ENCODE measurements at places on chromosomes 3 and 15.

DNA sequence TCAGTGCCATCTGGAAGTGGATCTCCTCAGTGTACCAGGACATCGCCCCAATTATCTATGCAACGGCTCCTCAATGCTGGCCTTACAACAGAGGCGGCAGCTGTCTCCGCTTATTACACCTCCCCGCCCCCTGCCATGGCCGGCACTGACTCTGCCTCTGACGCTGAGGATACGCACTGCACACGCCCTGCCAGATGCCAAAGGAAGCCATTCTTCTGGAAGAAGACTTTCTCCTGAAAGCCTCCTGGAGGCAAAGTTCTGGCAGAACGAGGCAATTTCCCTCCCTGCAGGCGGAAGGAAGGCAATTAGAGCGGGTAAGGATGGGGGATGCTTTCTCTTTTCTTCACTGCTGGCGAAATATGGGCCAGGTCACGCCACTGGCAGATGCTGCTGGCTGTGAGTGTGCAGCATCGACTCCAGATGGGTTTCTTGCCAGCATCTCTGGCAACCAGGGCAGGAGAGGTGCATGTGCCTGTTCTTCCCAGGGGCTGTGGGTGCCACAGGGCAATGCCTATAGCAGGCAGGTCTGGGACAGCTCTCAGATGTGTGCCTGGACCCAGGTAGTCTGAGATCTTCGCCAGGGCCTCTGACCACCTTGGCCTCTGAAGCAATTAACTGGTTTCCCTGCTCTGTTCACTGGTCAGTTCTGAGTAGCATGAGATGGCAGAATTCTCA is 62.2 kb upstream of the MRPS22 start:
- DNase-seq: no peak

- no peak for DNase-seq
These were observed 34.2 kb upstream of the SYN2 start for GRCh38 chr3:11969986-11970385.

- DNase-seq: no peak
These were observed 94.6 kb downstream of the GMNC start for GRCh38 chr3:190767851-190768250.

DNA sequence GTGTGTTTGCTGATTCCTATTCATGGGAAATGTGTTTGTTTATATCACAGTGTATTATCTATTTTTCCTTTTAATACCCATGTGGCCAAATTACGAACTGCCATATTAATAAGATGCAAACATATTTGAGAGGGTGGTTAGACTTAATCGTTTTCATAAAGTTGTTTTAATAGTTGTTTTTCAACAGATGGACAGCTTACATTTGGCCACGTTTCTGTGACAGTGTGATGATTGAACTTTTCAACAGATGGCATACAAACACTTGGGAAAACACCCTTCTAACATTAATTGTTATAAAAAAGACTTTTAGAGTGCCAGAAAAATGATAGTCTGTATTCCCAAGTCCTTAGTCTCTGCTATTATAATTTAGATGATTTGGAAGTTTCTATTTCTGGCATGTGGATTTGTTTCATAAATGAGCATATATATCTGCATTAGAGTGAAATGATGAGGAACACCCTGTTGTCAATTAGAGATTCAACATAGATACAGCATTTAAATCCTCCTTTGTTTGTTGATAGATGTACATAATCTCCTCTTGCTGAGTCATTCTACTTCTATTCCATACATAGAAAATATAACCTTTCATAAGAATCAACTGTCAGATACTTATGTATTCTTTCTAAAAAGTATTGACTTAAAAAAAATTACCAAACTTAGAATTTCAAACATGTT is 13.1 kb downstream of the PLAAT1 start:
- no peak for DNase-seq

DNA sequence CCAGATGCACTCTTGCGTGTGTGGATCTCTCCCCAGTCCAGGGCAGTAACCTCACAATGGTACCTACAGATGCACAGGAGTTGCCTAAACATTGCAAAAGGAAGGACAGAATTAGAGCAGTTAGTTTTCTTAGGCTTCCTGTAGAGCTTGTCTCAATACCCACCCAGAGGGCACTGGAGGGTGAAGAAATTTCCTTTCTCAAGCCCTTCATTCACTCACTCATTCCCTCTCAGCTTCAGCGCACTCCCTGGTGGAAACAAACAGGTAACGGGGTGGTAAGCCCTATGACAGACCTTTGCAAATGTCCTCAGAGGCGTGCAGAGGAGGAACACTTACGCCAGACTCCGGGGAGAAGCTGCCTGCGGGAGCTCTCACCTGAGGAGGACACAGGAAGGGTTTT is 267.4 kb upstream of the HES1 start:
- DNase-seq: no peak

GRCh38 chr15:24761704-24762302 is 86.2 kb downstream of the NPAP1 start:
- no peak for DNase-seq

DNA sequence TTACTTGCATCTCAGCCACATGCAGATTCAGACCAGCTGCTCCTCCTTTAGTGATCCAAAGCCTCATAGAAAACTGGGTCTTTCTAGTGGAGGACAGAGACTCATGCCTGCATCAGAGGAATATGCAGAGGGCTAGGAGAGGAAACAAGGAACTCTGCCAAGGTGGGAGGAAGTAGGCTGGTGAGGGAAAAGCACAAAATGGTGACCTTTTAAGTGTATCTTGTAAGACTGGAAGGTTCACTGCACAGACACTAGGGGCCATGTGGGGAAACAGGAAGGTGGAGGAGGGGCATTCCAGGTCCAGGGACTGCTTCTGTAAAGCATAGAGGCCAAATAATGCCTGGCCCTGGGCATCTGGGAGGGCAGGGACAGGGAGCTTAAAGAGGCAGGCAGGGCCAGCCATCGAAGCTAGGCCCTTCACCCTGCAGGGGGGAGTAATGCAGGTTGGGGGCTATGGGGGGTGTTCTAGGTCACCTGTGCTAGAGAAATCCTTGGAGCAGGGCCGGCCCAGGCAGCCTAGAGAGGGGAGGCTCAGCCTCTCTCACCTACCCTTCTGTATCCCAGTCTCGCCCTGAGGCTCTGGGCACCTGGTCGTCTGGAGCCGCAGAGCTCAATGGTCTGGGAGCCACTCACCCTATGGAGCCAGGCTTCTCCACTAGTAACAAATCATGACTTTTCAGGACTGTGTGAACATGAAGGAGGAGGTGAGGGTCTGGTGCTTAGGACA is 117.7 kb downstream of the DNAJB8 start:
- no peak for DNase-seq

DNA sequence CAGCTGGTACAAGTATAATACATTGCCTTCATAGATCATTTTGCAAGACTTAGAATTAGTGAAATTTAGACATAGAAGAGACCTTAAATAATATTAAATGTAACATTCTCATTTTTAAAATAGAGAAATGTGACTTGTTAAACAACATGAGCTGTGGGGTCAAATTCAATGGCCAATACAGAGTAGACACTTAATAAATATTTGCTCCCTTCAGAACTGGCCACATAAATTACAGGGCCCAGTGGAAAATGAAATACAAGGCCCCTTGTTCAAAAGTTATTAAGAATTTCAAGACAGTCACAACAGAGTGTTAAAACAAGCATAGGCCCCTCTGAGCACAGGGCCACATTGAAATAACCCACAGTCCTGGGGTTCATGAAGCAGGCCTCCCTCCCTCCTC is 58.1 kb upstream of the PHLDB2 start:
- DNase-seq: no peak

GRCh38 chr3:72628065-72628464 is 220.2 kb downstream of the SHQ1 start:
- no peak for DNase-seq

DNA sequence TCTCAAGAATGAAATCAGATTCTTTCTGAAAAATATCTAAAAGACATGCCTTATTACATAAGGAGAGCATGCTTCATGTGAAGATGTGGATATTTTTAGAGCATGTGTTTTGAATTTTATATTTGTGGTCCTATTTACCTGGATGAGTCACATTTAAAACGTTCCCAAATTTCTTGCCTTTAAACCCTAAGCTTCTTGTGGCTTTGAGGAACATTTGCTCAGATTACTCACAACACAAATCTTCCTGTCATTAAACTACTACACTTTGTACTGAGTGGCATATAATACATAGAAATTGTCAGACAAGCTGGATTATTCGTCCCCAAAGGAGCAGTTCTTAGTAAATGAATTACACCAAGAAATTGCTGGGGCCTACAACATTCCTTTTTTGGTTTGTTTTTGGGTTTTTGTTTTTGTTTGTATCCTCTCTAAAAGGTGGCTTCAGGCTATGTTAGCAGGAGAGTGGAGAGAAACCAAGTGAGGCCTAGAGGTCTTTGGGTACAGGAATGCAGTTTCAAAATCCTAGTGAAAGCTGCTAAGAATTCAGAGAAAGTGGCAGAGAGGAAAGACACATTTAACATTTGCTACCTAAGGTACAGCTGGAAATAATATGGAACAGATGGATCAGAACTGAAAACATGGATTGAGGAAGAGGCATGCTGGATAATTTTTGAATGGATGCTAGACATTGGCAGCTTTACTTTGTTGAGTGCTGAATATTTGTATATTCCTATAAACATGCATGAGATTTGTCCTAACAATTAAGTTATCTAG is 128.1 kb downstream of the RPL22L1 start:
- DNase-seq: no peak

- DNase-seq: peak; percentile 34
These were observed 226.8 kb upstream of the IGF1R start for GRCh38 chr15:98421419-98422129.

- no peak for DNase-seq
These were observed 23.2 kb upstream of the VPS8 start for GRCh38 chr3:184788751-184789150.

GRCh38 chr15:31127596-31128261 is 26.2 kb upstream of the TRPM1 start:
- no peak for DNase-seq

DNA sequence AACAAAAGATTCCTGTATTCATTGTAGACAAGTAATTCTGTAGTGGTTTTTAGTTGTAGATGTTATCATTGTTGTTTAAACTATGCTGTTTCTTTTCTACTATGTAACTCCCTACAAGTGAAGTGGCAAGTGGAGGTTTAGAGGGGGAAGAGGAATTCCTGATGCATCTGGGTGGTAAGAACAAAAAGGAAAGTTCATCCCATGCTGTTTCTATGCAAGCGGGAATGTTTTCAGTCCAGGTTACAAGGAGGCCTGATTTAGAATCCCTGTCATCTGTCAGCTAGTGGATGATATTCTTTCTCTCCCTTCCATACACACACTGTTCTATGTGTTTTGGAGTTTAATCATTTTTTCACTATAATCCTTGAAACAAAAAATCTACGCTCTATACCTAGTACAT is 67.4 kb downstream of the IMPG2 start:
- no peak for DNase-seq

DNA sequence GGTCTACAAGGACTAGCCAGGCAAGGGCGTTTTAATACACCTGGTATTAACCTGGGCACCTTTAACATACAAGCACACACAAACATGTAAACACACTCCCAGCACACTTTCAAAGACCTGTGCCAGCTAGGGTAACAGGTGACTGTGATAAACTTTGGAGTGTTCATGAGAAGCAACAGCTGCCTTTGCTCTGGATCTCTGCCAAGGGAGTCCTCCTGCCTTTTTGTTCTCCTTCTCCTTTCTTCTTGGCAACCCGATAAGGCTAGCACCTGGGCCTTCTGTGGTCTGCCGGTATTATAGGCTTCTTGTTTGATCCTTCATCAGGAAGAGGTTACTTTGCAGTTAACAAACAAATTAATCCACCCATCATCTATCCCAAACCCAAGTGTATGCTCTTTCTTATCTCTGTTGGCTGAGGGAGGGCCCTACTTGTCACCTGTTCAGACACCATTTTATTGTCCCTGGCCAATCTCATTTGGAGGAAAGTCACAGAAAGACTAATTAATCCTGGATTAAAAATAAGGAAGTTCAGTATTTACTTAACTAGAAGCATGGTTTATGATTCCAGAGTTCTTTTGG is at the start of gene RETNLB:
RETNLB (minus strand) TSS at position 7 of the 579 bp plus-strand sequence. CDS start 225 bp downstream, outside the sequence.
- DNase-seq: no peak

All from activated T-helper 9 cell treated with anti-CD3 and anti-CD28 coated beads, Interleukin-2, amount 50 U/mL, for 16 hours (primary cell).